ENCODE measurements at places on chromosomes 5 and 9. TPM values are rescaled to one million over a fixed set of nuclear protein-coding genes. Genes with fewer than 3 reads are reported as not detected.

Gene SCAI
- 7.6 TPM for total RNA-seq

Gene RPL12
- 994 TPM for total RNA-seq

- H3K36me3 ChIP-seq = no peaks in the 10 kb centered on the region
- no peaks in the 10 kb centered on the region for H3K27me3 ChIP-seq
- H3K4me1 ChIP-seq = no peaks in the 10 kb centered on the region
- H3K27ac ChIP-seq = no peak overlapping the region
- H3K4me3 ChIP-seq = no peak overlapping the region
- no peak for DNase-seq
Observed at GRCh38 chr5:42650084-42650483, 106.5 kb upstream of the CCDC152 start.

- DNase-seq = peak; percentile 22
- peak within 1 kb of the TSS; percentile 73 for H3K27ac ChIP-seq
Observed at GRCh38 chr9:14909961-14910805, at the start of gene FREM1. Gene FREM1, minus strand, starts transcription at chr9:14910428. Its CDS starts 41,451 bp downstream, at chr9:14868977.

DNA sequence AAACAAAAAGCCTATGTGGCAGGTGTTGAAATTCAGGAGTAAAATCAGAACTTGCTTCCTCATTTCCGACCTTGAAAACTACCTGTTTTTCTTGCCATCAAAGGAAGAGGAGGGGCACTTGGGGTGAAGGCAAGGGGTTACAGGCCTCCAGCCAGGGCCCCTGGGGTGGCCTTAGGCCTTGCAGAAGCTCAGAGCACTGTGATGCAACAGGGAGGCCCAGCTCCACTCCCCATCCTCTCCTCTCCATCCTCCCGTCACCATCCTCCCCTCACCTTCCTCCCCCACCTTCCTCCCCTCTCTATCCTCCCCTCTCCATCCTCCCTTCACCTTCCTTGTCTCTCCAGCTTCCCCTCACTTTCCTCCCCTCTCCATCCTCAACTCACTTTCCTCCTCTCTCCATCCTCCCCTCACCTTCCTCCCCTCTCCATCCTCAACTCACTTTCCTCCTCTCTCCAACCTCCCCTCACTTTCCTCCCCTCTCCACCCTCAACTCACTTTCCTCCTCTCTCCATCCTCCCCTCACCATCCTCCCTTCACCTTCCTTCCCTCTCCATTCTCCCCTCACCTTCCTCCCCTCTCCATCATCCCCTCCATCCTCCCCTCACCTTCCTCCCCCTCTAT, 111.6 kb downstream of the WNK2 start:
- no peak overlapping the region for H3K4me3 ChIP-seq
- peaks cover 22% of the 10 kb centered on the region for H3K4me1 ChIP-seq
- no peak for DNase-seq
- no peaks in the 10 kb centered on the region for H3K27me3 ChIP-seq
- H3K27ac ChIP-seq = no peak overlapping the region

- no peaks in the 10 kb centered on the region for H3K36me3 ChIP-seq
- H3K4me1 ChIP-seq = peaks cover 11% of the 10 kb centered on the region
- H3K4me3 ChIP-seq = peak overlapping the region; percentile 41
- no peak overlapping the region for H3K27ac ChIP-seq
- no peak for DNase-seq
- H3K27me3 ChIP-seq = peaks cover 37% of the 10 kb centered on the region
Observed at GRCh38 chr9:21558615-21559401, 76.7 kb upstream of the IFNE start.

DNA sequence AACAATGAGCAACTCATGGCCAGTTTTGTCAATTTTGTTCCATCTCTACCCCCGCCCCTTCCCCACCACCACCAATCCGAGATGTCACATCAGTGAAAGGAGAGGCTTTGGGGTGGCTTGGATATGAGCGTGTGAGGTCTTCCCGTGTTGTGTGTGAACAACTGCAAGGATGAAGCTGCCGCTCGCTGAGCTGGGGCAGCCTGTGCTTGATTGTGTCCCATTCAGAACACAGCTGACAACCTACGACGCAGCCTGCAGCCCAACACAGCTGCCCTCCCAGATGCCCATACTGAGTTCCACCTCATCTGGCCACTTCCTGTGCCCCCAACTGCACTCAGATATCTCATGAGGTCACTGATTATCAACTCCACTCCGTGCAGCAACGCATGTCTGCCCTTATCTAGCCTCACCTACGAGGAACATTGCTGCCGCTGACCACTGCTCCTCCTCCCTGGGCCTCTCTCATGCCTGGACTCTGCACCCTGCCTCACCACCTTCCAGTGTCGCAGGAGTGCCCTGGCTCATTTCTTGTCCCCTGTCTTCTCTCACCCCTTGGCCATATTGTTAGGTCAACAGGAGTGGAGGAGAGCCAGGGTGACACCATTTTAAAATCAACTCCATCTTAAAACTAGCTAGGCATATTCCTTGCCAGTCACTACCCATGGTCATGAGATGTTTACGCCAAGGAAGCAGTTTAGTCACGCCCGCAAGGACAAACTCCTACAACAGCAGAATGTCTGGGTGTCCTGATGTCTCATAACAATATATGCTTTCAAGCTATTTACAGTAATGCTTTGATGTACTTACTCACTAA, 7.3 kb upstream of the IL4 start:
- H3K4me1 ChIP-seq = no peaks in the 10 kb centered on the region
- no peak overlapping the region for H3K4me3 ChIP-seq
- H3K36me3 ChIP-seq = no peaks in the 10 kb centered on the region
- no peaks in the 10 kb centered on the region for H3K27me3 ChIP-seq
- no peak overlapping the region for H3K27ac ChIP-seq

- no peaks in the 10 kb centered on the region for H3K36me3 ChIP-seq
- no peak for DNase-seq
- H3K27ac ChIP-seq = no peak overlapping the region
- H3K27me3 ChIP-seq = no peaks in the 10 kb centered on the region
Observed at GRCh38 chr5:104265531-104266140, 703.0 kb upstream of the NUDT12 start.

DNA sequence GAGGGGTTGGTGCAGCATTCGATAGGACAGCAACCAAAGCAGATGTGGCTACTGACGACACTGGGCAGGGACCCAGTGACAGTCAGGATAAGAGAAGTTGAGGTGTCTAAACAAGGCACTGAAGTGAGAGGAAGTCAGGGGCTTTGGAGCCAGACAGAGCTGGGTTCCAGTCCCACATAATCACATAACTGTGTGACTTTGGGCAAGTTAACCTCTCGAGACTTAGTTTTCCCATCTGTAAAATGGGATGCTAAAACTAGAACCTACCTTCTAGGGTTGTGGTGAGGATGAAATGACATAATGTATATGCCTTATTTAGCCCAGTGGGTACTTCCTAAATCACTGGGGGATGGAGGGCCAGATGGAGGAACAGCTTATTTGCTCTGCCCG, 3.1 kb downstream of the ANGPTL2 start:
- no peak overlapping the region for H3K27ac ChIP-seq
- H3K4me3 ChIP-seq = no peak overlapping the region
- no peaks in the 10 kb centered on the region for H3K36me3 ChIP-seq
- no peaks in the 10 kb centered on the region for H3K27me3 ChIP-seq

- no peak overlapping the region for H3K4me3 ChIP-seq
- H3K27ac ChIP-seq = no peak overlapping the region
- no peaks in the 10 kb centered on the region for H3K4me1 ChIP-seq
- H3K27me3 ChIP-seq = no peaks in the 10 kb centered on the region
Observed at GRCh38 chr9:107698779-107699178, 209.2 kb upstream of the KLF4 start.

DNA sequence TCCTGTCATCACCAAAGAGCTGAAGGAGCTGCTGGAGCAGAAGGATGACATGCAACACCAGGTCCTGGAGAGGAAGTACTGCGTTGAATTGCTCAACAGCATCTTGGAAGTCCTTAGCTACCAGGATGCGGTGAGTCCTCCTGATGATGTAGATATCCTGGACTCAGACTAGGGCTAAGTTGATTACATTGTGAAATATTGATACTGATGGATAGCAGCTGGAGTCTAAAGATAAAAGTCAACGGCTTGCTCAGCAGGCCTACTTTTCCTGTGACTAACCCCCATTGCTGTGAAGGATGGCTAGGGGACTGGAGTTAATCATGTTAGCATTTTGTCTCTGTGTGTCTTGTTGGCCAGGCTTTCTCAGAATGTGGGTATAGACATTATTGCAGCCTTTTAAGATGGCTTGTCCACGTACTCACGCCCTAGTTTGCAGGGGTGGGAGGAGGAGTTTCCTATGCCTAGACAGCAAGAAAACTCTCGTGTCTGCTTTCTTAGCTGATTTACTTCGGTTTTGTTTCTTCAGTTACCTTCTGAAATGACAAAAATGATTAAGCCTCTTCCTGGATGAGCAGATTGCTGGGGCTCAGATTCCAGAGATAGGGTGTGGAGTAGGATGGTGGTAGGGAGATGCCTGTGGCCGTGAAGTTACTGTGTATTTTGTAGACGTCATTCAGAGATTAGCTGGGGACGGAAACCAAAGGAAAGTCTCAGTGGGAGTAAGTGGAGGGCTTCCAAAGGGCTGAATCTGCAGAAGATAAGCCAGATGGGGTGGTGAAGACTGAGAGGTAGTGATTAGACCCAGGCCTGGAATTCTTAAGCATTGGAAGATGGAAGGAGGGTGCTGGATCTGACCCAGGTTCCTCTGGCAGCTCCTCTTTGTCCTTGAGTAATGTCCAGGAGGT, 166.3 kb downstream of the DOCK2 start:
- H3K4me3 ChIP-seq = no peak overlapping the region
- no peaks in the 10 kb centered on the region for H3K36me3 ChIP-seq
- no peaks in the 10 kb centered on the region for H3K27me3 ChIP-seq
- DNase-seq = peak; percentile 56

GRCh38 chr5:180785121-180785781, 17.4 kb downstream of the MGAT1 start:
- DNase-seq = peak; percentile 50
- no peak overlapping the region for H3K4me3 ChIP-seq
- no peaks in the 10 kb centered on the region for H3K36me3 ChIP-seq
- H3K27me3 ChIP-seq = no peaks in the 10 kb centered on the region
- H3K27ac ChIP-seq = peak overlapping the region; percentile 88

DNA sequence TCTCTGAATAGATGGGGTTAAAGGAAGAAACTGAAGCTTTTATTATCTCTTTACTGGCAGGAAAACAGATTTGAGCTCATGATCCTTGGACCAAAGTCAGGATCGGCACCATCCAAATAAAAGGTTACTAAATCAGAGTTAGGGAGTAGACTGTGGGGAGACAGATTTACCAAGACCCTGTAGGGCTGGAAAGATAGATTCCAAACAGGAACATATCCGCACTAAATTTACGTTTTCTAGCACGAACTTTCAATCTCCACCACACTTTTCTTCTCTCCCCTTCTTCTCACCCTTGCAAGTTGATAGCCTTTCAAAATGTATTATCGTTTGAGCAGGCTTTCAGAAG, 120.0 kb upstream of the HMHB1 start:
- H3K36me3 ChIP-seq = no peaks in the 10 kb centered on the region
- no peaks in the 10 kb centered on the region for H3K4me1 ChIP-seq
- DNase-seq = no peak
- no peak overlapping the region for H3K27ac ChIP-seq

DNA sequence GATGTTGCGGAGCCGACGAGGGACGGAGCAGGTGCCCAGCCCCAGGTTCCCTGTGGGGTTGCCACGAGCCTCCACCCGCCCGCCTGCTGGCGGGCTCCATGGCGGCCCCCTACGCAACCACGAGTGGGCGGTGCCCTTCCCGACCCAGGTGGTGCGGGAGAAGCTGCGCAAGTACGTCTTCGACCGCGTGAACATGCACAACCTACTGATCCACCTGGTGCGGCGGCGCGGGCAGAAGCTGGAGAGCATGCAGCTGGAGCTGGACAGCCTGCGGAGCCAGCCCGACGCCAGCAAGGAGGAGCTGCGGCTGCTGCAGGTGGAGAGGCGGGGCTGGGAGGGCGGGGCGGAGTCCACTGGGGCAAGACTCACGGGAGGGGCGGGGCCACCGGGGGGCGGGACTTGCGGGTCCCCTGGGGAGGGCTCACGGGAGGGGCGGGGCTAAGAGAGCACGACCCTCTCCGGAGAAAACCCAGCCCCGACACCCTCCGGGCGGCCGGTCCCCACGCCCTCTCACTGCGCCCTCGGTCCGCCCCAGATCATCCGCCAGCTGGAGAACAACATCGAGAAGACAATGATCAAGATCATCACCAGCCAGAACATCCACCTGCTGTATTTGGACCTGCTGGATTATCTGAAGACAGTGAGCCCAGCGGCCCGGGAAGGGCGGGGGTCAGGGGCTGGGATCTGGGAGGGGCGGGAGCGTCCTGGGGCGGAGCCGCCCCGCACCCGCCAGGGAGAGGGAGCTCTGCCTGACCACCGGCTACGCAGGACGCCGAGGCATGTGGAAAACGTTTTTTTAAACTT, 3.9 kb downstream of the CCDC183 start:
- peaks cover 57% of the 10 kb centered on the region for H3K4me1 ChIP-seq
- no peaks in the 10 kb centered on the region for H3K36me3 ChIP-seq
- peak overlapping the region; percentile 86 for H3K27ac ChIP-seq

DNA sequence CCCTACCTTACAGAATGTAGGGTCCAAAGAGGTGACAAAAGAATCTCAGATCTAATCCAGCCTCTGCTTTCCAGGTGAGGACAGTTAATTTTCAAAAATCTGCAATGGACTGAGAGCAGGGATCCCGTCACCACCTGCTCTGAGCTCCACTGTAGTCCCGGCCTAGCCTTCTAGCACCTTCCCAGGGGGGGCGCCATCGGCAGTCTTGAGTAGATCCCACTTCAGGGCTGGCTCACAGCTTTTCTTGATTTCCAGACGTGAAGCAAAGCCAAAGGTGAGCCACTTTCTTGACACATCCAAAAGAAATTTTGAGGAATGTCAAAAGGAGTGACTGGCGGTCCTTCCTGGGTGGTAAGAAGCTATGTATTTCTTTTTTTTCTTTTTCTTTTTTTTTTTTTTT, 114.1 kb downstream of the SYK start:
- no peaks in the 10 kb centered on the region for H3K36me3 ChIP-seq
- H3K27me3 ChIP-seq = no peaks in the 10 kb centered on the region
- peak; percentile 34 for DNase-seq
- H3K4me3 ChIP-seq = no peak overlapping the region
- H3K4me1 ChIP-seq = no peaks in the 10 kb centered on the region

DNA sequence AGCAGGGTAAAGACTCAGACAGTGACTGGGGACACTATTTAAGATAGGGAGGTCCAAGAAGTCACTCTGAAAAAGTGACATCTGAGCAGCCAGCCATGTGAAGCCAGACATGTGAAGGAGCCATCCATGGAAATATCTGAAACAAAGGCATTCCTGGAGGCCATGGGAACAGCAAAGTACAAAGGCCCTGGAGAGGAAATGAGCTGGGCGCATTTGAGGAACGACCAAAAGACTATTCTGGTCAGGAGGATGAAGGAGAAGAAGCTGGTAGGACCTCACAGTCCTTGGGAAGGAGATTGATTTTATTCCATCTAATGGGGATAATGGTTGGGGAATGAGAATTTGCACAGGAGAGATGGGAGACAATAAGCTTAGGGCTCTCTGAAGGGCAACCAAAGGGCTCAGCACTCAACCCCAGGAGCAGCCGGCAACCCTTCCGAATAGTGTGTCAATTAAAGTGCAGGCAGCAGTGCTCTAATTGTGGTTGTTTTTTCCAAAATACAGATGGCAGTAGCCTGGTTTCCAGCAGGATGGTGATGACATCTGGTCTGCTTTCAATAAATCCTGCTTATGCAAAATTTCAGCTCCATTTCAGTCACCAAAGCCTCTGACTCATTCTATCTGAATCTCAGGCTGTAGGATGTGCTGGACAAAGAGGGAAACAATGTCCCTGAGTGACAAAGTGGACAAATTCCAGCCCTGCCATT, 26.7 kb downstream of the FOXI1 start:
- no peaks in the 10 kb centered on the region for H3K27me3 ChIP-seq
- H3K27ac ChIP-seq = no peak overlapping the region
- H3K36me3 ChIP-seq = no peaks in the 10 kb centered on the region
- H3K4me3 ChIP-seq = no peak overlapping the region
